Skin of body (tissue), 3 donors: ENCODE measurements at places on chromosomes 7 and 10.

- DNase-seq = no peak
Measured at GRCh38 chr10:5615316-5615715, 51.1 kb downstream of the ASB13 start.

DNA sequence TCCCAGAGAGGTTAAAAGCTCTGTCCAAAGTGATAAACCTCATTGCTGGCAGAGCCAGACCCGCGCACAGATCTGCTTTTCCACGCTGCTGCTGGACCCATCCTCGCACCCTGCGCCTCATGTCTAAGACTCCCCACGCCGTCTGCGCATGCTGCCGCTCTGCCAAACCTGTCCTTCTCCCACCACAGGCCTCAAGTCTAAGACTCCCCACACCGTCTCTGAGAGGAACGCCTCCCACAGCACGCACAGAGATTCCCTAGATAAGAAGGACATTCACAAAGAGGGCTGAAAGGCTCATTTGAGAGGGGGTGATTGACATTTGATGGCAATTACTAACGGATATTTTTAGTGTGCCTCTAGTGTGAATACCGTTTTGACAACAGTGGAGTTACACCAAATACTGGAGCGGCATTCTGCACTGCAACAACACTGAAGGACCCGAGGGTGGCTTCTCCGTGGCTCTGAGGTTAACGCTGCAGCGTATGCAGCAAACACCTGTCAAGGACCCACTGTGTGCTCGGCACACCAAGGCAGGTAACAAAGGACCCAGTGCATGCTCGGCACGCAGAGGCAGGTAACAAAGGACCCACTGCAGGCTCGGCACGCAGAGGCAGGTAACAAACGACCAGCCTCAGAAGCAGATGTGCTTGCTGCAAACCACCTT lies 231.4 kb downstream of the DNAJB6 start:
- no peak for DNase-seq

DNA sequence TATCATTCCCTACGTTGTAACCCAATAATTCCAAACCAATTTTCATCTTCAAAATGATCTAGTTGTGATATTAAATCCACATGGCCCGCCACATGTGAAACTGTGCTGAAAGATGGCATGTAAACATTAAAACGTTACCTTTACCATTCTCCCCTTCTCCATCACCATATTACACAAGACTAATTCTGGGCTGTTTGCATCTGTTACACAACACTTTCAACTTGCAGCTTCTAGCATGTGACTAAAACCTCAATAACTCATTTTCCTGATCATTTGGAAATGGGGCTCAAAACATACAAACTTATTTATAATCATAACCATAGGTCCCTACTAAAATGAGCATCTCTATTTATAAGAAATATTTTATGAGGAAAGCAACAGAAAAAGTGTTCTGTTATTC lies 4.7 kb downstream of the MTERF1 start:
- no peak for DNase-seq

GRCh38 chr10:71575451-71575850 lies 144.1 kb downstream of the C10orf105 start:
- DNase-seq = no peak

DNA sequence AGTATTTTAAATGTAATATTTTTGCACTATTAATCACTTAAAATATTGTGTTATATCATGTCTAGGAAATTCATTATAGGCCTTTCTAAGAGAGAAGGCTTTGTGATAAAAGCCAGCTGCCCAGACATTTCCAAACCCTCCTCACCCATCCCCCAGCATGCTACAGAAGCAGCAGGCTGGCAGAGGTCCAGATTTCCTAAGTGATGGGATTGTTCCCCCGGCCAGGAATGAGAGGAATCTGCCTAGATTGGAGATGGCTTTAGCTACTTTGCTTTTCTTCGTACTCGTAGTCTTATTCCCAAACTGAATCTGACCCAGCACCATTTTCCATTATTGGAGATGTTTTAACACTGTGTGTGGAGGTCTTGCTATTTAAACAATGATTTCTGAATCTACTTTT lies 29.4 kb downstream of the CDK14 start:
- peak; percentile 68 for DNase-seq

GRCh38 chr10:66860376-66860945 lies 65.4 kb upstream of the LRRTM3 start:
- DNase-seq = no peak

GRCh38 chr7:16739863-16740622 lies 13.5 kb upstream of the TSPAN13 start:
- no peak for DNase-seq

GRCh38 chr7:87151729-87152111 lies 533 bp upstream of the DMTF1 start:
- no peak for DNase-seq

DNA sequence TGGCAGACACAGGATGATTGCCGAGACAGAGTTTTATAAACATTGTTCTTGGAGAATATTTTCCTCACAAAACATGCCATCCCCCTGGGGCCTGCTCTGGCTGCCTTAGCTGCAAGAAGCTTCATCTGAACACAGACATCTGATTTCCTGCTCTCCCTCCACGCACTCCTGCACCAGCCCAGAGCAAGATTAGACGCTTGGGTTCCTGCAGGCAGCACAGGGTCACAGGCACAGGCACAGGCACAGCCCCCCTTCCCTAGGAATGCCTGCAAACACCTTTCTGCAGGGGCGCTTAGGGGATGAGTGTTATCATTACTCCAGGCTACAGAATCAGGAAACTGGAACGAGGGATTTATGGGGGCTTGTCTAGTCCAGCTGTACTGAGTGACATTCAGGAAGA lies 450.3 kb downstream of the GRID1 start:
- DNase-seq = peak; percentile 32

DNA sequence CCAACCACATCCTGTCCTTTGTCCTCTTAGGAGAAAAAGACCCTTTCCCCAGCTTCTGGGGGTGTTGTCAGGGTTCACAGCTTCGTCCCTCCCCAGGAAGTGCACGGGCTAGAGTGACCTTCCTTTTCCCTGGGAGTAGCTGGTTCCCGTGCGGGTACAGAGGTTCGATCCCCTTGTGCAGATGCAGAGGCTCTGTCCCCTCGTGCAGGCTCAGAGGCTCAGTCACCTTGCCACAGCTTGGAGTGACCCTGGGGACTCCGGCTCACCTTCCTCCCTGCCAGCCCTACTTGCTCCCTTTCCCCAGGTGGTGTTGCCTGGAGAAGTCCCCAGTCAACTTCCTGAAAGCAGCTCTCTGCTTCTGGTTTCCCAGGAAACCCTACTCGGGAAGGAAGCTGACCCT lies 60.0 kb upstream of the TCERG1L start:
- no peak for DNase-seq

DNA sequence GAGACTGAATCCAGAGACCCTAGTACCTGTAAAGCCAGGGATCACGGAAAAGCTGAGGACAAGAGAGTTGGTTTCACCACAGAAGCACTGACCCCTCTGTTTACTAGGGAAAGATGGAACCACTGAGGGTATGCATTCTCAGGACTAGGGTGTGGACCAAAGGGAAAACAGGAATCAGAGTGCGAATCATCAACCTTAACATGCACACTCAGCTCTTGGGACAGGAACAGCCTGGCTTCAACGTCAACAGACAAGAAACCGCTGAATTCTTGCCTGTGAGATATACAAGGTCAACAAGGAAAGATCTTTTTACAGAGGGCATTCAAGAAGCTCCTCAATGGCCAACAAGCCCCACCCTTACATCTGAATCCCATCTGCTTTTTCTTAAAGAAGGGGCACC lies 14.9 kb downstream of the TNRC18 start:
- no peak for DNase-seq

DNA sequence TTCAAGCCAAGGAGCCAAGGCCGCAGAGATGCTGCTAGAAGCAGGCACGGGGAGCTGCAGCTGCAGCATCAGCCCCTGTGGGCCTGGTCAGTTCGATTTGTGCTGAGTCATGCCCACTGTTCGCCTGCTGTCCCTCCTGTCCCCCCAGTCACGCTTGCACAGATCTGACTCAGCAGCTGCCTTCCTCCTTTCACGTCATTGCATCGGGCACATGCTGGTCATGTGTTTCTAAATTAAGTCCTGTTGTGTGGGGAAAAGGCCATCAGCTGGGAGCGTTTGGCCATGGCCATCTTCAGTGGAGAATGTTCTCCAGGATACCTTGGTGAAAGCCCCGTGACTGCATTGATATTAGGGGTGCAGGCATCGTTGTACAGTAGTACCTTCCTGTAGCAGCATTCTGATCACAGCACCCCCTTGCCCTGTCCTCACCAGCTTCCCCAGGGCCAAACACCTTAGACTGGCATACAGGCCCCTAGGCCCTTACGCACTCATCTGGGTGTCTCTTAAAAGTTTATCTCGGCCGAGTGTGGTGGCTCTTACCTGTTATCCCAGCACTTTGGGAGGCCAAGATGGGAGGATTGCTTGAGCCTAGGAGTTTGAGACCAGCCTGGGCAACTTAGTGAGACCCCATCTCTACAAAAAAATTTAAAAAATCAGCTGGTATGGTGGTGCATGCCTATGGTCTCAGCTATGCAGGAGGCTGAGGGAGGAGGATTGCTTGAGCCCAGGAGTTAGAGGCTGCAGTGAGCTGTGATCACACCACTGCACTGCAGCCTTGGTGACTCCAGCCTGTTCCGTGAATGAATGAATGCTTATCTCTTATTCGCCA lies 23.2 kb downstream of the POR start:
- DNase-seq = no peak

- DNase-seq = no peak
Measured at GRCh38 chr10:70369498-70370018, 12.9 kb downstream of the LRRC20 start.

DNA sequence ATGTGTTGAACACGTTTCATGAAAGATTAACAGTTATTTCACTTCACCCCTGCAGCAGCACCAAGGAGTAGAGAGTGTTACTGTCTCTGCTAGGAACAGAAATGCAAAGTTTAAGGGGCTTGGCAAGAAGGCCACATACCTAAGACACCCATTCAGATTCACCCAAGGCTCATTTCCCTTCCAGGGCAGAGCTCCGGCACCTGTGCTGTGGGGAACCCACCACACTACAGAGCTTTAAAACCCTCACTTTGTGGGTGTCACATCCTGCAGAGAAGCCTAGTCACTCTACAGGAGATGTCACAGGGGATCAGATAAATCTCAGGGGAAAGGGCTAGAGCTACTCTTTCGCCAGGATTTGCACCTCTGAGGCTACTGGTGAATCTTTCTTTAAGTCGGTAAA lies 176.1 kb upstream of the KLF6 start:
- DNase-seq = no peak

DNA sequence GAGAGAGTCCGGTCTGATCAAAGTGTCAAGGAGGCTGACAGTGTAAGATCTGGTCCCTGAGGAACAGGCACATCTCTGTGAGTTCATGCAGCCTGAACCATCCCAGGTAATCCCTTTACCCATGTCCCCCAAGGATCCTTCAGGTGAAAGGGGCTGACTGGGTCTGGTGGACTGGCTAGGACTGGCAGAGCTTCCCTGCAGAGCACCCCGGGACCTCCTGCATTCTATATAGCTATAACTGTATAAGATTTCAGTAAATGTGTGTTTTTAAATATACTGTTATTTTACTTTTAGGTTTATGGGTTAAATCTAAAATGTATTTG lies 246.8 kb downstream of the ELMO1 start:
- DNase-seq = no peak

DNA sequence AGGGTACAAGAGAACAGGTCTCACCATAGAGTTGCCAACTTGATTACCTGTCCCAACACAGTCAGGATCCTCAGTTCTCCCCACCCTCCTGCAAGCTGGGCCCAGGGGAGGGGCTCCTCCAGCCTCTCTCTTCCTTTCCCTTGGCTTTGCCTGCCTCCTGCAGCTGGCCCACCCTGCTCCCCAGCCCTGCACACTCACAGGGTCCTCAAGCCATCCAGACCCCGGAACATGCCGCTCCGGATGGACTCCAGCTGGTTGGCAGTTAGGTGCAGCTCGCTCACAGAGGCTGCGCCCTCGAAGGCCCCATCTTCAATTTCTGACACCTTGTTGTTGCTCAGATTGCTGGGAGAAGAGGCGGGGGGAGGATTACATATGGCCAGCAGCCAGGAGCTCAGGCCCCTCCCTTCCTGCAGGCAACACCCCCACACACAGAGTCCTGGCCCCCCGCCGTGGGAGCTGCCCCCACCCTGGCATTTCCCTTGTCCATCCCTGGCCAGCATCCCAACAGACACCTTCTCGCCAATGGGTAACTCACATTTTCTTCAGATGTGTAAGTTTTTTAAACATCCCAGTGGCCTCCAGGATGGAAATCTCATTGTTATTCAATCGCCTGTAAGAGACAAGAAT lies 139.2 kb downstream of the SLIT1 start:
- DNase-seq = no peak

- peak; percentile 51 for DNase-seq
Measured at GRCh38 chr7:30556840-30557239, 37.8 kb upstream of the GARS1 start.

DNA sequence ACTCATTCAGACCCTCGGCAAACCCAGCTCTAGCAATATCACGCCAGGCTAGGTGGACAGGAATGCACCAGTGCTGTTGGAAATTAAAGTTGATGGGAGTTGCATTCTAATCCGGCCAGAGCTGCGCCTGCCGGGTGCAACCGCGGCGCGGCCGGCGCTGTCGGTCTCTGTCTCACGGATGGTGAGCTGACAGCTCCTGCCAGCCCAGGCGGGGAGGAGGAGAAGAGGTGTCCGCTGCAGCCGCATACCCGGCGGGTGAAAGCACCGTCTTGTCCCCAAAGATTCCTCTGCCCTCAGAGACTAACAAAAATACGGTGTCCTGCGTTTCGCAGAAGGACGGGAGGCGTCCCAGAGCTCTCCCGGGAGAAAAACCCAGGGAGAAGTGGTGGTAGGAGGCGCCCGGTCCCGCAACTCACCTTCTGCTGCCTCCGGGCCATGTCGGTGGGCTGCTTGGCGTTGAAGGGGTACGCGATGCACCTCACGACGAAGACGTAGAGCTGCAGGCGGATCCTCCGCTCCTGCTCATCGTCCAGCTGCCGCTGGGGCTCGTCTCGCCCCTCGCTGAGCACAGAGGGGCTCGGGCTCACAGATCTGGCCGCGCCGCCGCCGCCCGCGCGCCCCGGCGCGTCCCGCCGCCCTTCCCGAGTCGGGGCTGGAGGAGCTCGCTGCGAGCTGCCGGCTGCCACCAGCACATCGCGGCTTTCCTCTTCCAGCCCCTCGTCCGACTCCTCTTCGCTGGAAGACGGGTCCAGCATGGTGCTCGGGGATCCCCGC lies 490 bp downstream of the CADPS2 start:
- DNase-seq = peak; percentile 9

DNA sequence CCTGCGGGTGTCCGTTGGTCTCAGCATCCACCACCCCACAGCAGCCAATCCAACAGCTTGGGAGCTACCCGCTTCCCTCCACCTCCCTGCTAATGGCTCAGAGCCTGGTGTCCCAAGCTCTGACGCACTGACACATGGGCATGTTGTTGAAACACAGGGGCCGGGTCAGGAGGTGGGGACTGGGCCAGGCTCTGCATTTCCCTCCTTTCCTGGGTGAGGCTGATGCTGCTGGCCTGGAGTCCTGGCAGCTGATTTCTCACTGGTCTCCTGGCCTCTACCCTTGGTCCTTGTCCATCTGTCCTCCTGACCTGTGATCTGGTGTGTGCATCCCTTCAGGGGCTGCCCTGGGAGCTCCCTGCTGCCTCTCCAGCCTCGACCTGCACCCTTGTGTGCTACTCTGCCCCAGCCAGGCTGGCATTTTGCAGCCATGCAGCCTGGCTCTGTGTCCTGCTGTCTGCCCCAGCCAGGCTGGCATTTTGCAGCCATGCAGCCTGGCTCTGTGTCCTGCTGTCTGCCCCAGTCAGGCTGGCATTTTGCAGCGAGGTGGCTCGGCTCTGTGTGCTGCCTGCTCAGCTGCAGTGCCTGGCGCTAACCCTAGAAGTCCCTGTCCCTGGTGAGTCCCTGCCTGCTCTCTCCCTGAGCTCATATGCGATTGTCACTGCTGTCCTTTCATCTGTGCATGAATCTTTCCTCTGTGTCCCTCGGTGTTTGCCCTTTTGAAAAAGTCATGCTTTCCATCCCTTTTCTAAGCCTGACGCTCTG lies 14.0 kb downstream of the AMZ1 start:
- DNase-seq = no peak
